ENCODE measurements at places on chromosomes 4 and X.

DNA sequence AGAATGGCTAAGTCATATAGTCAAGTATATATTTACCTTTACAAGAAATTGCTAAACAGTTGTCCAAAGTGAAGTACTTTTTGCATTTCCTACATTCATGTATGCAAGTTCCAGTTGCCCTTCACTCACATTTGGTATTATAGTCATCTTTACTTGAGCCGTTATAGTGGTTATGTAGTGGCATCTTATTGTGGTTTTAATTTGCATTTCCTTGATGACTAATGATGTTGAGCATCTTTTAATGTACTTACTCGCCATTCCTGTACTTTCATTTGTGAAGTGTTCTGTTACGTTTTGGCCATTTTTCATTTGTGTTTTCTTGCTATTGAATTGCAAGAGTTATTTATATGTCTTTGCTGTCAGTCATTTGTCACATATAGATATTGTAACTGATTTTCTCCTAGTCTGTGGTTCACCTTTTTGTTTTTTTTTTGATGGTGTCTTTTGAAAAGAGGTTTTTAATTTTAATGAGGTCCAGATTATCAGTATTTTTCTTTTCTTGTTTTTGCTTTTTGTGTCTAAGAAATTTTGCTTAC lies 27.6 kb downstream of the ARFIP1 start:
- DNase-seq: no peak

- DNase-seq: no peak
Observed at GRCh38 chrX:121106484-121107235, 59.2 kb downstream of the GLUD2 start.

- DNase-seq: no peak
Observed at GRCh38 chr4:145776208-145776607, 96.3 kb downstream of the C4orf51 start.

DNA sequence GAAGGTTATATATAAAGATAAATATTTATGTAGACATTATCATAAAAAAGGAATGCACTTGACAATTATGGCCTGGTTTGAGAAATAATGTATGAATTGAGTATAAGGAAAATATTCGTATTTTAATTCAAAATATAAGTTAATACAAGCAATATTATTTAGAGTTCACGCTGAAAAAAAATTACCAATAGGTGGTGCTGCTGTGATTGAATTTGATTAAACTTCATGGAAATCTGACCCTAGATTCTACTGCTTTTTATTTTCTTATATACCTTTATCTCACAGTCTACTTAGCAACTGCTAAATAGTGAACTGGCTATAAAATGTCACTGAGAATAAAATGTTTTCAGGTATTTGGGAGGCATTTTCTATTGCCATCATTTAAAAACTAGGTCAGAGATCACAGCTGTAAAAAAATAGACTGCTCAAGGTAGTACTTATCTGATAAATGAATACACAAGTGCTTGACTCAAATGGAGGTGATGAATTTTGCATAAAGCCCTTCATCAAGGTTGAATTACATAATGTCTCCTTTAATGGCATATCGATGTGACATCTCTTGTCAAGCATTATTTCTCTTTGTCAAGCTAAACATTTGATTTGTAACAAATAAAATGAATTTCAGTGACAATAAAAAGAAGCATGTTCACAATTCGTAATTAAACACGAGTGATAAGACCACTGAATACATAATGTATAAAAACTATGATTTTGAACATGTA lies 1638.8 kb upstream of the PCDH7 start:
- DNase-seq: no peak

DNA sequence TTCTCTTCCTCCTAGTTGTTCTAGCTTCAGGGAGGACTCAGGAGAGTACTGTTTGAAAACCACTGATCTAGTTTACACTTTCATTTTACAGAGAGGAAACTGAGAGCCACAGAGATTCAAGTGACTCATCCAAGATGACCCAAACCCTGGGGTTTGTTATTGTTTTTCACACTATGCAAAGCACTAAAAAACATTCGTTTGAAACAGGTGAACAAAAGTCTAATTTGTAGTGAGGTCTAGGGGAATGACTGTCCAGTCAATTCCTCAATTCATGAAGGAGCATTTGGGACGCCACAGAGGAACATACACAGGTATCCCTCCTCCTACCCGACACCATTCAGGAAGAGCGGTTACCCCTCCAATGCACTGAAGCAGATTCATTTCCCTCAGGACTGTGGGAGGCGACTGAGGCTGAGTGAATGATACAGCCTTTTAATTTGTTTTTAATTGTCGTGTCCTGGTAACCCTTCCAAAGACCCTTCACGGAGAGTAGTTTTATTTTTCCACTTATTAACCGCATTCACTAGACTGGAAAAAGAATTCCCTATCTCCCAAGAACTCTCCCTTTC lies 30.3 kb downstream of the TLR10 start:
- no peak for DNase-seq

GRCh38 chr4:17584521-17585213 lies 7.7 kb downstream of the LAP3 start:
- DNase-seq: no peak

DNA sequence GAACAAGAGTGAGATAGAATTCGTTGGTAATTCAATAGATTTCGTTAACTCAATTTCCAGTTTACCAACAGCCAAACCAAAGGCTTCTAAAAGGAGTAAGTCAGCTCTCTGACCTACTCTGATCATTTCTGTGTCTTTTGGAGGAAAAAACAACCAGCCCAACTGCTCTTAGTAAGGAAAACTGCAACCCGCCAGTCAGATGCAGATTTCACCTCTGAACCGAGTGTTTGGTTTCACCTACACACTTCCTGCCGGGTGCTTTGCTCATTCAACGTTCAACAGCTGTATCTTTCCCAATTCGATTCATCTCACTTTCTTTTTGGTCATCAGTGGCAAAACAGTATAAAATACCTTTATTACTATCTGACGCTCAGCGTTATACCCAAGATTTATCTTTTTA lies 24.5 kb downstream of the TMSB4X start:
- DNase-seq: no peak

- DNase-seq: no peak
Observed at GRCh38 chrX:126124721-126125120, 41.4 kb downstream of the DCAF12L2 start.

Data from activated naive CD4-positive, alpha-beta T cell treated with anti-CD3 and anti-CD28 coated beads, Interleukin-2, amount 50 U/mL, for 72 hours (primary cell).